T1000 (cell line): ENCODE measurements at places on chromosomes 12 and 14.

DNA sequence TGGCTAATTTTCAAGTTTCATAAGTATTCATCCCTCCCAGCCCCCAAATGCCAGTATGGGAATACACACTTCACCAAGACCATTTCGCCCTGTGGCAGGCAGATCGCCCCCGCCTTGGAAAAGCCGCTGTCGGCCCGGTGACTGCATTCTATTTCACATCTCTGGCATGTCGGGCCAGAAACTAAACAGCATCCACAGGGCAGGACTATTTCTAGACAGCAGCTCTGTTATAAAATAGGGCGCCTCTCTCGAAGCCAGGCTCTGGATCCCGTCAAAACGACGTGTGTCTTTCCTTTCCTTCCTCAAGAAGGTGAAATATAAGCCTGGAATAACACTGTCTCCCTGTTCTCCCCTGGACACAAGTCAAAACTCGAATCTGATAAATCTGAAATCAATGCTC, 56.8 kb downstream of the GSC start:
- DNase-seq, result no peak

GRCh38 chr14:34450542-34450915, 11.5 kb downstream of the SPTSSA start:
- no peak for DNase-seq

- no peak for DNase-seq
These were observed 2.0 kb downstream of the RAN start for GRCh38 chr12:130873825-130874224.

DNA sequence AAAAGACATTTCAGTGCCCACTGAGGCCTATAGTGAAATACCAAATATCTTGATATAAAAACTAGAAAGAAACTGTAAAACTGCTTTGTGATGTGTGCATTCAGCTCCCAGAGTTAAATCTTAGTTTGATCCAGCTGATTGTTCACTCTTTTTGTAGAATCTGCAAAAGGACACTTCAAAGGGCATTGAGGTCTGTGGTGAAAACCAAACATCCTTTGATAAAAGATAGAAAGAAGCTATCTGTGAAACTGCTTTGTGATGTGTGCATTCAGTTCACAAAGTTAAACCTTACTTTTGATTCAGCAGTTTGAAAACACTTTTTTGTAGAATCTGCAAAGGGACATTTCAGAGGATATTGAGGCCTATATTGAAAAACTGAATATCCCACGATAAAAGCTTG, 290.7 kb upstream of the ALG10B start:
- DNase-seq, result no peak

- no peak for DNase-seq
These were observed 42.6 kb downstream of the TRAF3 start for GRCh38 chr14:102819747-102820330.

DNA sequence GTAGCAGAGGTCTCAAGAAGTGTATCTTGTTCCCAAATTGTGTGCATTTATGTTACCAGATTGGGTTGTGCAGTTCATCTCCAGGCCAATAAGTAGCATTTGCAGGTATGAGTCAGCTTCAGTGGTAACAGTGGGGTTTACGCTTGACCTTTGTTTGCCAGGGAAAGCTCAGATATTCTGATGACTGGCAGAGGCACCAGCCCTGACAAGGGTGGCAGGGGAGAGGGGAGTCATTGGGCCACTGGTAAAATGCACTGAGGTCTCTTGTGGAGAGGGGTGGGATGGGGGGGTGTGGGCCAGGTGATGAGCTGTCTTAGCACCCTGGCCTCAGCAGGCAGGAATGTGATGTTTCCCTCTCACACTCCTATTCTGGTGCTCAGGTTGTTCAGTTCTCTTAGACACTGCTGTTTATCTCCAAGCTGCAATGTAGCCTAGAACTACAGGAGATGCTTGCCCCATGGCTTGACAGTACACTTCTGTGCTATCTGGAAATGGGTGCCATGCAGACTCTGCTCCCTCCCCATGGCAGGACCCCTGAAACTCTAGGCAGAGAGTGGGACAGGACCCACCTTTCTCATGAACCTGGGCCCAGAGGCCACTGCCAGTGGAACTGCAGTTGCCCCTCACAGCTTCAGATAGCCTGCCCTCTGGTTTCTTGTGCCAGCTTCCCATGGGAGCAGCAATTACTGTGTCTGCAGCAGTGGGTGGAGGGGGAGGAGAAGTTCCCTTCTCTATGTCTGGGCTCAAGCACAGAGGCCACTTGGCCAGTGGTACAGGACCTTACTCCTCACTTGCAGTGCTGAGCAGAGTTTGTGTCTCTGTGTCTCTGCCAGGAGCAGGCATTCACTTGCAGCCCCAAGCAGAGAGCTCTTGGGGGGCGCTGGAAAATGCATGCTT, 31.9 kb downstream of the USP15 start:
- DNase-seq, result peak; percentile 44

GRCh38 chr12:126343321-126343720, 1278.1 kb downstream of the AACS start:
- DNase-seq, result no peak

DNA sequence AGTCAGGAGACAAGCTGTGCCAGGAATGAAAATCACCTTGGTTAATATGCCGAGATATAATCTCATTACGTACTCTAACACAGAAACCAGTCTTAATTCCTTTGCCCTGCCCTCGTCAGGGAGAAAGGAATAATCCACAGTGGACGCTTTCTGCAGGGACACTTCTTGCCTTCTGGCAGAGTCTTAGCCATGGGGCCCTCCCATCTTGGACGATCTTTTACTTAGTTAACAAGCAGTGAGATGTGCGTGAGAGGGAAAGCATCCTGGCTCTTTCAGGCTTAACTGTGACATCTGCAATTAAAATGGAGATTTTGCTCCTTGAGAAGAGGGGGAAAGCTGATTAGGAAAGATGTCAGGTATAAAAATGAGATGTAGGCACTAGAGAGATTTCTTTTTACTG, 246.4 kb downstream of the TMEM132C start:
- DNase-seq, result no peak

GRCh38 chr14:31419179-31419966, 977 bp downstream of the HEATR5A start:
- DNase-seq, result no peak

GRCh38 chr14:50806241-50806933, 24.6 kb downstream of the NIN start:
- DNase-seq, result no peak

GRCh38 chr12:128753438-128753837, 70.3 kb downstream of the SLC15A4 start:
- no peak for DNase-seq

GRCh38 chr12:95286713-95287112, 69.1 kb downstream of the VEZT start:
- DNase-seq, result no peak

GRCh38 chr14:89702876-89703200, 251.7 kb downstream of the EFCAB11 start:
- no peak for DNase-seq

DNA sequence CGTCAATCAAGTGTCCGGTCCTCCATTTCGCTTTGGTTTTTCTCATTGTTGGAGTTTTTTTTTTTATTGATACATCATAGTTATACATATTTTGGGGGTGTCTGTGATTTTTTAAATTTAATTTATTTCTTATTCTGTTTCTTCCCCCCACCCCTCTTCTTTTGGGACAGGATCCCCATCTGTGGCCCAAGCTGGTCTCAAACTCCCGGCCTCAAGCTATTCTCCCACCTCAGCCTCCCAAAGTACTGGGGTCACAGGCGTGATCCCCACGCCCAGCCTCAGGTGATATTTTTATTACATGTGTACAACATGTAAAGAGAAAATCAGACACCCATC, 51.3 kb upstream of the ZFP36L1 start:
- DNase-seq, result no peak

GRCh38 chr14:67505254-67505653, 16.7 kb upstream of the TMEM229B start:
- DNase-seq, result no peak

- no peak for DNase-seq
These were observed 9.2 kb upstream of the PLBD1 start for GRCh38 chr12:14576896-14577295.

DNA sequence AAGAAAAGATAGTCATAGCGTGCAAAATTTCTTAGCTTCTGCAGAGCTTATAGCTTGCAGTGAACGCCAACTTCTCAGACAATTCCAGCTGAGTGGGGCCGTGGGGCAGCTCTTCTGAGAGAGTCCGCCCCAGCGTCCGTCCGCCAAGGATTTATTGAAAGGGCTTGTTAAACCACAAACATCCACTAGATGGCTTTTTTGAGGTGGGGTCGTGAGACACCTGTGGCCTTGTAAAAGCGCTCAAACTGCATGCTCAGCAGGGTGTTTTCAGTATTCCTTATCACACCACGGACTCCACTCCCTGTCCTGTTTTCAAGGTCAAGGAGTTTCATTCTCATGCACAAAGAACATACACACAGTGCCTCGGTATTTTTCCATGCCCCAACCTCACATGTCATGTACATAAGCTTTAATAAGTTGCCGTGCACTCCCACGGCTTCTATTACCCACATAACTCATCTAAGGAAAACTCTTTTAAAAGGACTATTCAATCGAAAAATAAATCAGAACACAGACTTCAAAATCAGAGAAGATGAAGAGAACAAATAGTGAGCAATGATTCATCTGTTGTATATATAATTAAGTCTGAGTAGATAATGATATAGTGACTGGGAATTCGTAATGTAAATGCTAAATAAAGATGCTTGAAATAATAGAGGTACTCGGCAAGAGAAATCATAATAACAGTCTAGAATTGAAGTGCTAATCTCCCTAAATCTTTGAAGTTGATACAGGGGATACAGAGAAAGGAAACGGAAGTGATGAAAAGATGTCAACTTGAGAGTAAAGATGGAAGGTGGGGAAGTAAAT, 46.7 kb downstream of the WBP11 start:
- DNase-seq, result no peak

DNA sequence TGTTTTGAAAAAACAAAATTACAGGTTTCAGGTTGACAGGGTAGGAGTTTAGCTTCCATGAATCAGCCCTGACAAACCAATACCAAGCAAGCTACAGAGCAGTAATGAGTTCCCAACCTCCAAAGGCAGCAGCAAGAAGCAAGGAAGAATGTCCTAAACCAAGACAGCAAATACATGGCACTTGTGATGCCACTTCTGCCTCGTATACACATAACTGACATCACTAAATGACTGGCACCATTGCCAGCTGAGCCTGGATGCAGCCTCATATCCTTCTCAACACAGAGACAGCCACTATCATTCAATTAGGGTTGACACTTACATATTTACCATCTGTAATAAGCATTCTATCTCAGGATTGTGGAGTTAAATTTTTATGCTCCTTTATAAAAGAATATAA, 35.0 kb upstream of the MDM1 start:
- DNase-seq, result no peak

- DNase-seq, result no peak
These were observed 17.2 kb upstream of the MARK3 start for GRCh38 chr14:103367995-103368394.

DNA sequence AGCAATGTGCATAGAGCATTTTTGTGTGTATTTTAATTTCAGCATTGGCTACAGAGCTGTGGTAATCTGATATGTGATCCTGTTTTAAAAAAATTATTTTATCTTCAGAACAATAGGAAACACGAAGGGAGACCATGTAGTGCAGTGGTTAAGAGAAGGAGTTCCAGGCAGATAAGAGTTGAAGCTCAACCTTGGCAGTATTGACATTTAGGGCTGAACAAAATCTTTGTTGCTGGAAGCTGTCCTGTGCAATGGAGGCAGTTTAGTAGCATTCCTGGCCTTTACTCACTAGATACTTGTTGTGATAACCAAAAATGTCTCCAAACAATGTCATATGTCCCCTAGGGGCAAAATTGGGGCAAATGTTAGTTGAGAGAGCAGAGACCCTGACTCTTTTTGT, 59.2 kb downstream of the CHST11 start:
- DNase-seq, result no peak

DNA sequence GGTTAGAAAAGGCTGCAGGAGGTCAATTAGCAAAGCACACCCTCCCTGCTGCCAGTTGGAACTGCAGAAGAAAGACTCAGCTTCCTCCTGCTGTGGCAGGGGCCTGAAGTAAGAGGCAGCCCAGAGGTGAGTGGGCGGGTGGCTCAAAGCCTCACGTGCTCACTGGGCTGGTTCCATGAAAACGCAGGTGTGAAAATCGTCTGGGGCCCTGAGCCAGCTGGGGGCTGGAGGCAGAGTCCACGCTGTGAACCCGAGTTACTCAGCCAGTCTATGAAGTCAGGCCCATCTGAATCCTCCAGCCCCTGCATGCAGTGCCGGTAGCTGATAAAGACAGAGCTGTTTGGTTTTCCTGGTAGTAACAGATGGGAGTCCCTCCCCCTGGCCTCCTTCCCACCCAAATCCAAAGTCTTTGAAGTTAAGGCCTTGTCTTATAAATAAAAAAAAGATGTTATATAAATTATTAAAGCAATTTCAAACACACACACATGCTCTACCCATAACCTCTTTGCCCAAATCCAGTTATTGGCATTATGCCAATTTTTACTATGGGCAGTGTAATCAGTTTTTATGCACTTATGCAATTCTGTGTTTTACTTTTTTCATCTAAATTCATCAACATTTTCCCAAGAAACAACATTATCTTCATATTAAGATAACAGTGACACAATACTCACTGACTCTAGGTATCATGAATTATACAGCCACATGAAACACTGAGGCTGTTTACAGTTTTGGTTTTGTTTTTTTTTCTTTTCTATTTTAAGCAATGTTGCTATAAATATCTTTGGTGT, 57.9 kb upstream of the PNMA1 start:
- no peak for DNase-seq

DNA sequence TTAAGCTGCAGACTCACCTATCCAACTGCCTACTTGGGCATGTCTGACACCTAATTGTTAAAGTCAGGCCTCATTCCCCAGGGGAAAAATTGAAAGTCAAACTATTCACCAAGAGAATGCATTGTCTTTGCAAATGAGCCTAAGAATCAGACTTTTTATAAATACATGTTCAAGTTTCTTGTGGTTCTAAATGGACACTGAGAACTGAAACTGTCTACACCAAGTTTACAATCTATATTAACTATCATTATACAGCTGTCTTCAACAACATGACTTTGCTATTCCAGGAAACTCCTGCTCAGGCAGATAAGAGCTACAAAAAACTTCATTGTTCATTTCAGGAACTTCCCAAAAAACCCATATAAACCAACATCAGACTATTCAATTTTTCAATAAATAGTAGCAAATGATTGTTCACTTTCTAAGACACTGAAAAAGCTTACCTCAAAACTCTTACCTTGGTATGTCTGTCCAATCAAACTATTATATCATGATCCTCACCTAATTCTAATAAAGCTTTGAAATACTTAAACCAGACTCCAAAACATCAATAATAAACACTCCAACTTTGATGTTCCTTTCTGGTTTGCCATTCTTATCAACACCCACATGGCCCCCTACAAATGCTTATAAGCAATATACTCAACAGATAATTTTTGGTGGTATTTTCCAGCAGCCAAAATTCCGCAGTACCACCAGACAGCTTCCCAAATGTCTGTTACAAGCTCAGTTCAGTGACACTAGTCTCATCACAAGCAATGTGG, 24.2 kb downstream of the CDK17 start:
- no peak for DNase-seq
